NCI-H226 (cell line): ENCODE measurements at places on chromosomes 5 and 9.

DNA sequence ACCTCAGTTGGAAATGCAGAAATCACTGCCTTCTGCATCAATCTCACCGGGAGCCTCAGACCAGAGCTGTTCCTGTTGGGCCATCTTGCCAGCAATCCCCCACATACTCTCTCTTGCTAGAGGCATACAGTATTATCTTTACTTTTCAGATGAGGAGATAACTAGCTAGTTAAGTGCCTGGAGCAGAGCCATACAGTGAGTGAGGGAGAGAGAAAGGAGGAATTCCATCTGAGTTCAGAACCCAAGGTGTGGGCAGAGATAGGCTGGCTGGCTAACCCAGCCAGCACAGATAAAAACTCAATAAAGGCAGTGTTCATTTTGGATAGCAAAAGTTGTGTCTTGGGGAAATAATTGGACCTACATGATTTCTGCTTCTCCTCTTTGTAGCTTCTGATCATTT is 268.0 kb upstream of the KIF2A start:
- DNase-seq = no peak

- no peak for DNase-seq
Observed at GRCh38 chr5:24525414-24525813, 119.4 kb downstream of the CDH10 start.

DNA sequence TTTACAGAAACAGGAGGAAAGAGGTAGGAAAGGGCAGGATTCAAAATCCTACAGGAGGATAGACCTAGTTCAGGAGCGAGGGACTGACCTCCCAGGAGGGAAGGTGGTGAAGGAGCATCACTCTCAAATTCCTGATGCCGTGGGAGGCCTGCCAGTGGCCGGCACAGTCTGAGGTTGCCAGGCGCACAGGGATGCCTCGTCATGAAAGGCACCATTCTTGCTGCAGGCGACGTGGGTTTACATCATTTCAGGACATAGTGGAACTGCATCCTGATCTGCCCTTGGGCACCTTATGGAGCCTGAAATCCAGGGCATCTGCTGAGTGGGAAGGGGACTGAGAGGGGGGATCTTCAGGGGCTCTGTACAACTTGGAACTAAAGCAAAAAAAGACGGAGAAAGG is 163.2 kb upstream of the S1PR3 start:
- no peak for DNase-seq

- DNase-seq = no peak
Observed at GRCh38 chr5:81418606-81419005, 24.7 kb upstream of the ACOT12 start.

- DNase-seq = peak; percentile 59
Observed at GRCh38 chr5:141094481-141095262, at the start of gene PCDHB2. Gene PCDHB2, plus strand, starts transcription at chr5:141094615. Its CDS starts 176 bp downstream, at chr5:141094791.
